Neural crest cell (in vitro differentiated cells): ENCODE measurements at places on chromosomes 12 and 14.

- no peak overlapping the region for H3K27ac ChIP-seq
- H3K4me3 ChIP-seq: no peak overlapping the region
- H3K4me1 ChIP-seq: no peaks in the 10 kb centered on the region
- H3K27me3 ChIP-seq: no peaks in the 10 kb centered on the region
Measured at GRCh38 chr12:102652645-102653313, 172.4 kb upstream of the IGF1 start.

DNA sequence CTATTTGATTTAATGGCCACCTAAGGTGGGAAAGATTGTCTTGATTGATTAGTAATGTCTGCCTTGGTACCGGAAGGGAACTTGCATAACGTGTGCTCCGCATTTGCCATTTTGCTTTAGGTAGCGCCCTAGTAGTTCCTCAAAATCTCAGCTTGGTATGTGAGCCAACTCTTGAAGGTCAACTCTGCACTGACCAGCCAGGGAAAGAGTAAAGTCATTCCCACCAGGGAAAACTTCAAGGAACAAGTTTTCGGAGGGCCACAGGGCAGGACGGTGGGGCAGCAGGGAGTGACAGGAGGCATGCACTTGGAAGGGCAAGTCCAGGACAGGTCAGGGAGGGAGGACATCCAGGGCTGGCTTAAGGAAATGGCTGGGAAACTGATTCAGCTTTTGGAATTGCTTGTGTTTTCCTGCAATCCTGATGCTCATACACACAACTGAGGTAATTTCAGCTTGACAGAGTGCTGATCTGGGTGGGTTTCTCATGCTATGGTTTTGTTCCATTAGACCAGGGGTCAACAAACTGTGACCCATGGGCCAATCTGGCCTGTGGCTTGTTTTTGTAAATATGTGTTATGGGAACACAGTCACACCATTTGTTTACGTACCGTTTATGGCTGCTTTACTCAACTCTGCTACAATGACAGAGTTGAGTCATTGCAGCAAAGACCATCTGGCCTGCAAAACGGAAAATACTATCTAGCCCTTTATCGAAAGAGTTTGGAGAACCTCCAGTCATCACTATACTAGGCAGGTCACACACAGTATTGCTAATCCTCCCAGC lies 184.5 kb downstream of the RBM19 start:
- H3K27me3 ChIP-seq: peaks cover 47% of the 10 kb centered on the region
- no peak overlapping the region for H3K4me3 ChIP-seq
- no peak overlapping the region for H3K27ac ChIP-seq
- H3K36me3 ChIP-seq: no peaks in the 10 kb centered on the region

- peaks cover 74% of the 10 kb centered on the region for H3K4me1 ChIP-seq
- DNase-seq: peak; percentile 53
- H3K27ac ChIP-seq: peak overlapping the region; percentile 27
- no peaks in the 10 kb centered on the region for H3K36me3 ChIP-seq
- peaks cover 2% of the 10 kb centered on the region for H3K27me3 ChIP-seq
- peak overlapping the region; percentile 84 for H3K4me3 ChIP-seq
Measured at GRCh38 chr14:73758392-73759182, 44.4 kb upstream of the PNMA1 start.

DNA sequence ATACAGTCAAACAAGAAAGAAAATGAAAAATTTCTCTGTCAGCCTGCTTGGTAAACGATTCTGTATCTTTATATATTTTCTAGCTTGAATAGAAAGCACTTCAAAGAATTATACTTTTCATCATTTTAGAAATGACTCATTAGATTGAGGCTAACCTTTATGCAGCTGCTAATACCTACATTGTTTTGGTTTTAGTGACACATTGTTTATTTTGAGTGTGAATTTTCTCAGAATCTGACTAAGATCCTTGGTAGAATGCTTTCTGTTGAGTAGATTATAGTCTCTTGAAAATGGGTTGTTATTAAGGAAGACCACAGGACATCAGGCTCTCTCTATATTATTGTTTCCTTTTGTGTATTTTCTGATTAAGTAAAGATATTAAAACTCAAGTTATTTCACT lies at the start of gene PMCH:
PMCH (minus strand) TSS at position 45 of the 400 bp plus-strand sequence. CDS start 63 bp downstream, outside the sequence.
- H3K36me3 ChIP-seq: peaks cover 5% of the 10 kb centered on the region
- H3K27ac ChIP-seq: no peak within 1 kb of the TSS
- no peaks in the 10 kb centered on the region for H3K27me3 ChIP-seq
